ENCODE measurements at places on chromosomes 11 and 22. TPM values are rescaled to one million over a fixed set of nuclear protein-coding genes. Genes with fewer than 3 reads are reported as not detected.

DNA sequence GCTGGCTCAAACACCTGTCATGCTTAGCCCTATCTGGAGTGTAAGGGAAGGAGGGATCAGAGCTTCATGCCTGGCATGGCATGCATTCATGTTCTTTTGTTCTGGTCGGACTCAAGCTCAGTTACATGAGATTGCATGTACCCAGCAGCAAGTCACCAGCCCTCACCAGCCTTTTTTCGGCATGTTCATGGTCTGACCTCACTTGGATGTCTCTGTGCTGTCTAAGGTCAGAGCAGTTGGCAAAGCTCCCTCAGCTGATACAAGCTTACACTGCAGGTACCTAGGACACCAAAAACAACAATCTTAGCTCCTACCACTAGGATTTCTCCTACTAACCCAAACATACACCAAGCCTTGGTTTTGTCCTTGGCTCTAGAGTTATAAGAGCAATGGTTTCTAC, 152.6 kb downstream of the BARX2 start:
- DNase-seq: no peak

GRCh38 chr22:37240941-37241320, 3.1 kb downstream of the RAC2 start:
- DNase-seq: no peak

- no peak for DNase-seq
Observed at GRCh38 chr22:39434243-39434653, 22.6 kb upstream of the MGAT3 start.

- DNase-seq: no peak
Observed at GRCh38 chr22:44391481-44392445, 79.0 kb upstream of the SHISAL1 start.

- DNase-seq: no peak
Observed at GRCh38 chr11:67120456-67120855, 1.4 kb downstream of the KDM2A start.

DNA sequence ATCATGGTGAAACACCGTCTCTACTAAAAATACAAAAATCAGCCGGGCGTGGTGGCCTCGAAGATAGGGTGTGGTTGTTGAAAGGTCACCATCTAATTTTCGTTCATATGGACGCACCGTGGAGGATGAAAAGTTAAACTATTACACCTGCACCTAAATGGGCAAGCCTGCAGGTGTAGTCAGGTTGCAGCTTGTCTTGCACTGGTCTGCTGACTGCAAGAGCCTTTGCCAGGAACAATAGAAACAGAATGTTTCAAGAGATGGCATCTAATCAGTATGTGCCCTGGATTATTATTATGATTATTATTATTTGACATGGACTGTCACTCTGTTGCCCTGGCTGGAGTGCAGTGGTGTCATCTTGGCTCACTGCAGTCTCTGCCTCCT, 908 bp downstream of the NADSYN1 start:
- DNase-seq: no peak

The CD3E gene
- total RNA-seq: 518 TPM

DNA sequence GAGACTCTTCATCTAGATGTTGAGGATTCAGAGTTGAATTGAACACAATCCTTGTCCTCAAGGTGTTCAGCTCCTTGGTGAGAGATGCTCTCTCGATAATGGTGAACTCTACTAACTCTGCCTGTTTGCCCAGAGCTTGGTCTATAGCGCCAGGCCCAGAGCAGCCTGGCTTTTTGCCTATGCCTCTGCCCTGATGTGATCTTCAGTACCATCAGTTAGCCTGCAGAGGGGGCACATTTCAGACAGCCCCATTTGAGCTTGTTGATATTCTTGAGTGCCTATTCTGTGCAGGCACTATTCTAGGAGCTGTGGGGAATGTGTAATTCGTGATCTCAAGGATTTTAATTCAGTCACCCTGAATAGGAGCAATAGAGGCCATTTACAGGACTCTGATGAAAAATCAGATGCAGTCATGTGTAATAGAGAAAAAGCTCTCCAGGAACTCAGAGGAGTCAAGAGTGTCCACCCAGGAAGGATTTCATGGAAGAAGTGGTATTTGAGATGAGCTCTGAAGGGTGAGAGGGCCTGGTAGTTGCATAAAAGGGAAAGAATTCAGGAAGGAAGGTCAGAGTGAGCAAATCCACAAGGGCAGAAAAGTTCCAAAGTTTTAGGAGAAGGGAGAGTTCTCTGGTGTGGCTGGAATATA, 19.3 kb downstream of the GTPBP1 start:
- DNase-seq: no peak

DNA sequence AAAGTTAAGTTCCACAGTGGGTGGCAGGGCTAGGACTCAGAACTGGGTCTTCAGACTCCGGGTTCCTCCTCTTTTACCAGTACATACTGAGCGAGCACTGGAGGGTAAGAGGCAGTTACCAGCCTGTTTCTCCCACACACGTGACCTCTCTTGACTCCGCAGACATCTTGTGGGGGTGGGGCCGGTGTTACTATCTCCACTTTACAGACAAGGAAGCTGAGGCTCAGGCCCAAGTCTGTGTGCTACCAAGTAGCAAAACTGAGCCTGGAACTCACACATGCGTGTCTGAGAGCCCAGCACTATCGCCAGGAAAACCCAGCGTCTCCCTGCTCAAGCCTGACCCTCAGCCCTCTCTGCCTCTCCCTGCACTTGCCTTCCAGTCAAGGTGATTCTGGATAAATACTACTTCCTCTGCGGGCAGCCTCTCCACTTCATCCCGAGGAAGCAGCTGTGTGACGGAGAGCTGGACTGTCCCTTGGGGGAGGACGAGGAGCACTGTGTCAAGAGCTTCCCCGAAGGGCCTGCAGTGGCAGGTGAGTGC, 16.0 kb upstream of the SMIM35 start:
- DNase-seq: no peak

The RAB36 gene
- not detected for total RNA-seq

The OR8G1 gene
- not detected for total RNA-seq
